ENCODE measurements at places on chromosomes 7 and 10. TPM values are rescaled to one million over a fixed set of nuclear protein-coding genes. Genes with fewer than 3 reads are reported as not detected.

SLC18A3 gene
- not detected for total RNA-seq

HOXA4 gene
- total RNA-seq, result 0.79 TPM

PYROXD2 gene
- total RNA-seq, result 1.2 TPM

STOX1 gene
- total RNA-seq, result 19.8 TPM

FFAR4 gene
- not detected for total RNA-seq

AQP1 gene
- total RNA-seq, result 0.82 TPM

DDC gene
- not detected for total RNA-seq

HTR5A gene
- total RNA-seq, result not detected

ASZ1 gene
- total RNA-seq, result not detected

ZNF485 gene
- total RNA-seq, result 12.7 TPM

LRRD1 gene
- total RNA-seq, result not detected

MKI67 gene
- total RNA-seq, result 33.1 TPM

NPC1L1 gene
- total RNA-seq, result not detected

SP4 gene
- total RNA-seq, result 8.9 TPM

ITPRIP gene
- total RNA-seq, result 4.5 TPM

TRPV5 gene
- total RNA-seq, result not detected

CREB3L2 gene
- total RNA-seq, result not detected

CLDN3 gene
- total RNA-seq, result not detected

SPDYE5 gene
- total RNA-seq, result not detected

CALHM1 gene
- 0.61 TPM for total RNA-seq

CDK13 gene
- total RNA-seq, result 81.1 TPM

VSTM4 gene
- total RNA-seq, result not detected

NKX1-2 gene
- not detected for total RNA-seq

OPN4 gene
- total RNA-seq, result not detected

OPALIN gene
- not detected for total RNA-seq

VWA2 gene
- not detected for total RNA-seq

KCNH2 gene
- total RNA-seq, result 0.11 TPM

ZNF503 gene
- not detected for total RNA-seq

Measured in Karpas-422 (cell line).